Caco-2 (cell line): ENCODE measurements at places on chromosomes 7 and 10. TPM values are rescaled to one million over a fixed set of nuclear protein-coding genes. Genes with fewer than 3 reads are reported as not detected.

DNA sequence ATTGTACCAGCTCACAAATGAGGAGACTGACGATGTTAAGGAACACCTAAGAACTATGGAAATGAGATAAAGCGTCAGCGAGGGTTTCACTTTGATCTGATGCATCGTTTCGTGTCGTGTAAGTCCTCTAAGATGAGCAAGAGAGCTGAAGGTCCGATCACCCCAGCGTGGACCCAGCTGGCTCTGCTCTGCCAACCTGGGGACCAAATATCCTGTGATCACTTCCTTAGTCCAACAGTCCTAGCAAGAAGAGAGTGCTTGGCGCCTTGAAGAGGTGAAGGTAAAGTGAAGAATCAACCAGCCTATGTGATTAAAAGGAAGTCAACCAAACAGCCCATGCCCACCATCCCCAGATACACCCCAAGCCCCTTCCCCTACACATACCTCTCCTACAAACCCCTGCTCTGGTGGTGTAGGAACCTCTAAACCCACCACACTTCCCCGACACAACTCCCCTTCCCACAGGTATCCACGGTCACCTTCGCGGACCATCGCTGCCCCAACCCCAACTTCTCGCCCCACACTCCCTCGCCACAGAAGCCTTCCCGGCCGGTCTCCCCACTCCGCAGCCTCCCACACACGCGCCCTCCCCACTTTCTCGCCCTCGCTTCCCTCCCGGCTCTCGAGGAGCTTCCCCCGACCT lies 722 bp downstream of the UPF2 start:
- peak overlapping the region; percentile 94 for H3K27ac ChIP-seq
- no peaks in the 10 kb centered on the region for H3K27me3 ChIP-seq
- H3K4me1 ChIP-seq: peaks cover 14% of the 10 kb centered on the region
- no peaks in the 10 kb centered on the region for H3K36me3 ChIP-seq

DNA sequence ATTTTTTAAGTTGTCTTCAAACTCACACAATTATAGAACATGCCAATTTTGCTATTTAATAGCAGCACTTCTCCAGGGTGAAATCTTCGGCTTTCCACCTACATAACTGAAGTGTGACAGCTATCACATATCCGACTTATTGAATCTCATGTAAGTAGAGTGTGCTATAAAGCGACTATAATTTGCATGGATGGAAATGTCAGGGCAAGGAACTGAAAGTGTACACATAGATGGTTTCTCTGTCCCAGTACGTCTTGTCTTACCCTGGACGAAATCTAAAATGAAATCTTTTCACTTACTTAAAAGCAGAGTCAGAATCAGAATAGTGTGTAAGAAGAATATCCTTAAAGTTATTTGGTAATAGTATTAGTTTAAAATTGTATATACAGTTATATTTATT lies 132.3 kb downstream of the THSD7A start:
- no peak overlapping the region for H3K4me3 ChIP-seq
- no peaks in the 10 kb centered on the region for H3K4me1 ChIP-seq
- H3K27me3 ChIP-seq: no peaks in the 10 kb centered on the region
- no peak for DNase-seq
- no peak overlapping the region for H3K27ac ChIP-seq
- H3K36me3 ChIP-seq: no peaks in the 10 kb centered on the region

GRCh38 chr7:127816354-127817190 lies 164.6 kb downstream of the SND1 start:
- peaks cover 40% of the 10 kb centered on the region for H3K4me1 ChIP-seq
- H3K27me3 ChIP-seq: no peaks in the 10 kb centered on the region
- no peak overlapping the region for H3K27ac ChIP-seq
- DNase-seq: no peak
- H3K36me3 ChIP-seq: no peaks in the 10 kb centered on the region

DNA sequence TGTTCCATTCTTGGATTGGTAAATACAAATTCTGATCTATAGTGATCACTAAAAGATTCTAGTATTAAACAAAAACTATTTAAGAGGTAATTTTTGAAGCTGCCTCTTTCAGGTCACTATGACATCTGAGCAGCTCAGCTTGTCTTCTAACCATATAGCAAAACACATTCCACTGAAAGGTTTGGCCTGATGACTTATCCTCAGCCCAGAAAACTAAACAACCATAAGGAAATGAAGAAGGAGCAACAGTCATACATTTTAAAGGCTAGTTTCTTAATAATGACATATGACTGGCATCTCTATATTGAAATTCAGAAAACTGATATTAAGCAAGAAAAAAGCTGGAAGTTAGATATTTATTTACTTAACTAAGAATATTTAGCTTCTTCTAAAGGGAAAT lies 24.6 kb downstream of the NT5C2 start:
- no peak for DNase-seq
- H3K27me3 ChIP-seq: no peaks in the 10 kb centered on the region
- 0 out of 2 replicates have a peak, but pooled peaks cover 7% of the 10 kb centered on the region for H3K4me1 ChIP-seq
- peaks cover 3% of the 10 kb centered on the region for H3K36me3 ChIP-seq

DNA sequence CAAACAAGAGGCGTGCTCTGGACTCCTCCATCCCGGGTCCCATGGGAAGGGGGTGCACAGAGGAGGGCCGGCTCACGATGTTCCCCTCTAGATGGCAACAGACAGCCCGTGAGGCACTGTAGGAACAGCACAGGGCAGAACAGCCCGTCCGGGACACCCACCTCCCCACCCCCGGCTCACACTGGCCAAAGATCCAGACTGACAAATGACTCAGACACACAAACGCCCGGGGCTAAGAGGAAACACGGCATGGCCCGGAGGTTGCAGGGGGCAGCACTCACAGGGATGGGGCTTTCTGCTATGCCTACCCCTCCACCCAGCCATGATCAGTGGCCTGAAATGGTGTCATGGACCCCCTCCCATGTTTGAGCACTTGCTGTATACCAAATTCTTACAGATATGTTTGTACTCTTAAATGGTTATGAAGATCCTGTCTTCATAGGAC lies 4.9 kb upstream of the ELN start:
- no peaks in the 10 kb centered on the region for H3K36me3 ChIP-seq
- peaks cover 4% of the 10 kb centered on the region; the same call in 1 of the 2 replicates for H3K4me1 ChIP-seq
- no peaks in the 10 kb centered on the region for H3K27me3 ChIP-seq
- peak; percentile 42 for DNase-seq

RSPH10B2 gene
- total RNA-seq: 0.45 TPM in 1 of 2 replicates, not detected in the other

PLCE1 gene
- total RNA-seq: 10.7 and 12.8 TPM in 2 replicates
